Pancreas (tissue), 10 donors: ENCODE measurements at places on chromosomes 6 and 20. TPM values are rescaled to one million over a fixed set of nuclear protein-coding genes. Genes with fewer than 3 reads are reported as not detected.

DNA sequence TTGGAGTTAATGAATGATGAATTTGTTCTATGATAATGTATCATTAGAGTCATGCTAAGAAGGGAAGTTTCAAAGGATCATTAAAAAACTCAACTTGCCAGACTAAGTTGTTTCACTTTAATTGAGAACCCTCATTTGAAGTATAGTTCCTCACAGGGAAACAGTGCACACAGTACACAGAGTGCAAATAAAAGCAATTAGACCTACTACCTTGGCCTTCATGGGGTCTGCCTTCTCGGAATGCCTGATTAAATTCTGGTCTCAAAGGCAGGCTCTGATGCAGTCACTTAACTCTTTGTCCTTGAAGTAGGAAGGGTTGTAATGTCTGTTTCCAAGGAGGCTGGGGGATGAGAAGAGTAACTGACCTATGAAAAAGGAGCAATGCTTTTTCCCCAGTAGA, 457.3 kb downstream of the TBC1D32 start:
- H3K27ac ChIP-seq, result no peak overlapping the region
- DNase-seq, result no peak
- no peak overlapping the region for H3K4me3 ChIP-seq
- H3K27me3 ChIP-seq, result no peaks in the 10 kb centered on the region
- no peaks in the 10 kb centered on the region for H3K4me1 ChIP-seq

DNA sequence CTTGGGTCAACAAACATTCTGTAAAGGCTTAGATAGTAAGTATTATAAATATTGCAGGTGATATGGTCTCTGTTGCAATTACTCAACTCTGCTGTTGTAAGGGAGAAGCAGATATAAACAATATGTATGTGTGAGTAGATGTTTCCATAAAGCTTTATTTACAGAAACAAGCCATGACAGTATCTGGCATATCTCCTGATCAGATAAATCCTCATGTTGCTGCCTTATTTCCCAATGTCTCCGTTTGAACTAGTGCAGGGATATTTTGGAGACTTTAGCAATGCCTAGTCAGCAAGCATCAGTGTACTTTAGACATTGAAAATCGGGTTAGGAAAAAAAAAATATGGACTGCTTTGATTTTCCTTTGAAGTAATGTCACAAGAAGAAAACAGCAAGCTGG, 96.1 kb downstream of the LAMA2 start:
- DNase-seq, result no peak
- no peaks in the 10 kb centered on the region for H3K27me3 ChIP-seq
- H3K36me3 ChIP-seq, result no peaks in the 10 kb centered on the region
- no peak overlapping the region for H3K4me3 ChIP-seq
- H3K4me1 ChIP-seq, result no peaks in the 10 kb centered on the region

Gene SPTLC3
- 6.6 TPM for total RNA-seq

DNA sequence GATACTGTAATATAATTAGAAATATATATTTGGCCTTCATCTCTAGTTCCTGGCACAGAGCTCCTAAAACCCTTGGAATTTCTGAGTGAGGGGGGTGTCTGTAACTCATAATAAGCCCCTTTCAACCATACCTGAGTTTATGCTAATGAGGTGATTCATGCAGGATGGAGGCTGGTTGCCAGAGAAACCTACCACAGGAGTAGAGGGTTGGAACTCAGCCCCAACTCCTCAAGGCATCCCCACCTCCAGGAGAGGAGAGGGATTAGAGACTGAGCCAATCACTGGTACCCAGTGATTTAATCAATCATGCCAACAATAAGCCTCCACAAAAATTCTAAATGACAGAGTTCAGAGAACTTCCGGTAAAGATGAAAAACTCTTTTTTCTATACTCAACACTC, 17.5 kb downstream of the UQCC1 start:
- no peaks in the 10 kb centered on the region for H3K36me3 ChIP-seq
- H3K4me1 ChIP-seq, result no peaks in the 10 kb centered on the region
- no peak for DNase-seq
- no peaks in the 10 kb centered on the region for H3K27me3 ChIP-seq
- no peak overlapping the region for H3K4me3 ChIP-seq
- no peak overlapping the region for H3K27ac ChIP-seq

- peak within 1 kb of the TSS; percentile 98 for H3K4me3 ChIP-seq
- peak within 1 kb of the TSS; percentile 86 for H3K27ac ChIP-seq
- no peaks in the 10 kb centered on the region for H3K27me3 ChIP-seq
- no peaks in the 10 kb centered on the region for H3K36me3 ChIP-seq
- DNase-seq, result peak; percentile 92
Measured at GRCh38 chr6:159968295-159969203, at the start of gene IGF2R. TSS of gene IGF2R (plus strand) at chr6:159969082. CDS start at chr6:159969247, 165 bp downstream.

- no peaks in the 10 kb centered on the region for H3K27me3 ChIP-seq
- H3K36me3 ChIP-seq, result no peaks in the 10 kb centered on the region
- no peak for DNase-seq
- no peaks in the 10 kb centered on the region for H3K4me1 ChIP-seq
- no peak overlapping the region for H3K4me3 ChIP-seq
Measured at GRCh38 chr6:154921482-154921881, 73.6 kb upstream of the TIAM2 start.

Gene PLAGL2
- total RNA-seq, result 4.5 TPM

GRCh38 chr20:17676942-17677341, 5.1 kb downstream of the RRBP1 start:
- no peaks in the 10 kb centered on the region for H3K27me3 ChIP-seq
- no peak overlapping the region for H3K4me3 ChIP-seq
- no peaks in the 10 kb centered on the region for H3K36me3 ChIP-seq
- no peak for DNase-seq
- peaks cover 69% of the 10 kb centered on the region for H3K4me1 ChIP-seq

GRCh38 chr6:110475066-110475653, 1.3 kb downstream of the SLC22A16 start:
- no peaks in the 10 kb centered on the region for H3K4me1 ChIP-seq
- no peak overlapping the region for H3K4me3 ChIP-seq
- no peaks in the 10 kb centered on the region for H3K36me3 ChIP-seq
- DNase-seq, result no peak

DNA sequence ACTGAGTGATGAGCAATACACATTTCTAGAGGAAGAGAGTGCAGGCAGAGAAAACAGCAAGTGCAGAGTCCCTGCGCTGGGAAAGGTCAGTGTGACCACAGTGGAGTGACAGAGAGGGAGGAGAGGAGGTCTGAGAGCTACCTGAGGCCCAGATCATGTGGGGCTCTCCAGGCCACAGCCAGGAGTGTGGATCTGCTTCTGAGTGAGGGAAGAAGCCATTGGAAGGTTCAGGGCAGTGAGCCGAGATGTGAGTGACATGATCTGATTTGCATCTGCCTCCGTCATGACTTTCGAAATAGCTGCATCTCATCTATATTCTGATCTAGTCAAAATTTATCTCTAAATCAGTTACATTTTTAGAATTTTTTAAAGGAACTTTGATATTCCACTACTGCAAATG, 367.1 kb downstream of the PREX1 start:
- DNase-seq, result no peak
- H3K27me3 ChIP-seq, result no peaks in the 10 kb centered on the region
- H3K4me1 ChIP-seq, result no peaks in the 10 kb centered on the region
- no peak overlapping the region for H3K4me3 ChIP-seq
- H3K27ac ChIP-seq, result no peak overlapping the region

DNA sequence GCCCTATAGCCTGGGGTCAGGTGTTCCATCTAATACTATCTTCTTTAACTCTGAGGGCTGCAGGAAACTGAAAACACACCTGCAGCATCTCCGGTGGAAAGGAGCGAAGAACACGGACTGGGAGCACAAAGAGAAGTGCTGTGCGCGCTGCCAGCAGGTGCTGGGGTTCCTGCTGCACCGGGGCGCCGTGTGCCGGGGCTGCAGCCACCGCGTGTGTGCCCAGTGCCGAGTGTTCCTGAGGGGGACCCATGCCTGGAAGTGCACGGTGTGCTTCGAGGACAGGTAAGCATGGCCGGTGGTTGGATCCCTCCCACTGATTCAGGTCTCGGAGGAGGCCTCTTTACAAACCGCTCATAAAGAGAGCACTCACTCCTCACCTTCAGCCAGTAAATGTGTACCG, 15.5 kb downstream of the SYTL3 start:
- H3K4me3 ChIP-seq, result no peak overlapping the region
- H3K27ac ChIP-seq, result no peak overlapping the region
- DNase-seq, result no peak
- no peaks in the 10 kb centered on the region for H3K36me3 ChIP-seq
- H3K4me1 ChIP-seq, result peaks cover 7% of the 10 kb centered on the region

GRCh38 chr6:68635706-68636513, 828 bp downstream of the ADGRB3 start:
- no peak overlapping the region for H3K27ac ChIP-seq
- DNase-seq, result no peak
- peaks cover 4% of the 10 kb centered on the region for H3K4me1 ChIP-seq
- H3K4me3 ChIP-seq, result peak overlapping the region; percentile 64
- peaks cover 9% of the 10 kb centered on the region for H3K27me3 ChIP-seq

- H3K4me3 ChIP-seq, result no peak overlapping the region
- H3K27me3 ChIP-seq, result no peaks in the 10 kb centered on the region
- no peak overlapping the region for H3K27ac ChIP-seq
Measured at GRCh38 chr6:29510202-29510601, 22.4 kb upstream of the MAS1L start.

- H3K4me3 ChIP-seq, result no peak overlapping the region
- no peak for DNase-seq
- no peak overlapping the region for H3K27ac ChIP-seq
- H3K4me1 ChIP-seq, result no peaks in the 10 kb centered on the region
Measured at GRCh38 chr6:27295301-27296079, 16.6 kb downstream of the POM121L2 start.

GRCh38 chr6:82270881-82271635, 23.5 kb upstream of the IBTK start:
- no peaks in the 10 kb centered on the region for H3K27me3 ChIP-seq
- no peak for DNase-seq
- no peak overlapping the region for H3K4me3 ChIP-seq
- H3K36me3 ChIP-seq, result no peaks in the 10 kb centered on the region
- H3K4me1 ChIP-seq, result no peaks in the 10 kb centered on the region

DNA sequence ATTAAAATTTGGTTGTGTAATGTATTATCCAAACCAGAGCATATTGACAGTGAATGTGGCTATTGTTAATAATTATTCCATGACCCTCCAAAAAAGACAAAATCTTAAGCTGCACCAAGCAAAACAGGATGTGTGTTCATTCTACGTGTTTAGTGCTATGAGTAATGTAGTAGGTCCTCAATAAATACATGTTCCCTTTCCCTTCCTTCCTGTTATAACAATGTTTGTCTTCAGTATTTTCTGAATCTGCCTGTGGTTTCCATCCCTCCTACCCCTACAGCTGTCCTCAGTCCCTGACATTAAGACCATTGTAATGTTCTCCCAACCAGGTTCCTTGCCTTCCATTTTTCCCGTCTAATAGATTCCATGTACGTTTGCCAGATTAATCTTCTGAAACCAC, 163.8 kb downstream of the AIG1 start:
- peaks cover 10% of the 10 kb centered on the region for H3K4me1 ChIP-seq
- no peak overlapping the region for H3K27ac ChIP-seq
- H3K36me3 ChIP-seq, result no peaks in the 10 kb centered on the region
- no peak overlapping the region for H3K4me3 ChIP-seq

GRCh38 chr6:168916576-168917211, 337.0 kb downstream of the THBS2 start:
- H3K4me1 ChIP-seq, result no peaks in the 10 kb centered on the region
- no peak for DNase-seq
- H3K36me3 ChIP-seq, result no peaks in the 10 kb centered on the region
- H3K27me3 ChIP-seq, result no peaks in the 10 kb centered on the region
- H3K4me3 ChIP-seq, result no peak overlapping the region

DNA sequence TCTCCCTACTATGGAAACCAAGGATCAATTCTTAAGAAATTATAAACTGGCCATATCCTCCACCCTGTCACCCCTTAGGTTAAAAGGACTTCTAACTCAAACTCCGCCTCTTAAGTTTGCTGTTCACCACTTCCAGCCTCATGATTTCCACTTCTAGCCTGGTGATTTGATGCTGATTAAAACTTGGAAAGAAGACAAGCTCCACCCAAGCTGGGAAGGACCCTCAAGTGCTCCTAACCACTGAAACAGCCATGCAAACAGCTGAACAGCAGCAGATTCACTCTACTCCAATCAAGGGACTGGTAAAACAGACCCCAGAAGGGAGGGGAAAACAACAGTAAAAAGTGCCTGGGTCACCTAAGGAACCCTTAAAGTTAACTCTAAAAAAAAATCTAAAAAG, 10.3 kb downstream of the LCA5 start:
- DNase-seq, result no peak
- peaks cover 22% of the 10 kb centered on the region for H3K4me1 ChIP-seq
- no peaks in the 10 kb centered on the region for H3K27me3 ChIP-seq
- peak overlapping the region; percentile 77 for H3K27ac ChIP-seq
- no peaks in the 10 kb centered on the region for H3K36me3 ChIP-seq

DNA sequence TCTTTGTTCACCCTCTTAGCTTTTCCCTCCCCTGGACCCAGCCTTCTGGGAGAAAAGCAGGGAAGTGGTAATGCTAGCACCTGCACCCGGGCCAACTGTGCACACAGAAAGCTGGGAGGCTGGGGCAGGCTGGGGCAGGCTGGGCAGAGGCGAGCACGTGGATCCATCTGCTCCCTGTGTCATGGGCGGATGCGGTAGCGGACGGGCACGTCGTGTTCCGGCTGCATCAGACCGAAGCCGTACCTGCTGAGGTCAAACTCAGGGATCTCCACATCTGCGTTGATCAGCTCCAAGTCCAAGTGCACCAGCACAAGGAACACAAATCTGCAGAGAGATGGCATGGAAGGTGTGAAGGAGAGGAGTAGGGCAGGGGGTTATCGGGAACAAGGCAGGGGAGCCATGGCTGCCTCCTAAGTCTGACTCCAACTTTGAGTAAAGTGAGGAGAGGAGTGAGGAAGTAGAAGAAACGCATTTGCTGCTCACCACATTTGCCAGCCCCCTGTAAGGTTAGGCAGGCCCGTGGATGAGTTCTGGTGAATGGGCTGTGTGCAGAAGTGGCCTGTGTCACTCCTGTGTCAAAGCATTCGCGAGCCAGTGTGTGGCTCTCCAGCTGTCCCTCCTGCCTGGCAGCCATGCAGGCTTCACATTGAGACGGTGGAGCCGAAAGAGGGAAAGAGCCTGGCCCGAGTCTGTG, 25.4 kb upstream of the KCNB1 start:
- H3K36me3 ChIP-seq, result no peaks in the 10 kb centered on the region
- no peak overlapping the region for H3K27ac ChIP-seq
- H3K27me3 ChIP-seq, result no peaks in the 10 kb centered on the region
- DNase-seq, result no peak
- H3K4me1 ChIP-seq, result no peaks in the 10 kb centered on the region
- H3K4me3 ChIP-seq, result no peak overlapping the region

- H3K4me3 ChIP-seq, result no peak overlapping the region
- no peaks in the 10 kb centered on the region for H3K27me3 ChIP-seq
- H3K4me1 ChIP-seq, result no peaks in the 10 kb centered on the region
- no peaks in the 10 kb centered on the region for H3K36me3 ChIP-seq
- no peak overlapping the region for H3K27ac ChIP-seq
Measured at GRCh38 chr6:81996414-81996813, 243.9 kb upstream of the TENT5A start.

Gene HM13
- 139 TPM for total RNA-seq

Gene TRIM39
- 7.1 TPM for total RNA-seq

Gene SRMS
- total RNA-seq, result not detected
